CD4-positive, alpha-beta T cell (primary cell): ENCODE measurements at places on chromosomes 5 and 9. TPM values are rescaled to one million over a fixed set of nuclear protein-coding genes. Genes with fewer than 3 reads are reported as not detected.

The IFNK gene
- total RNA-seq = not detected

The TLX3 gene
- total RNA-seq = not detected

The BAAT gene
- total RNA-seq = not detected

The TRIM7 gene
- 3.4 TPM for total RNA-seq

The IFNA21 gene
- total RNA-seq = not detected

The PCDH12 gene
- total RNA-seq = not detected

The DIRAS2 gene
- total RNA-seq = not detected

The GPR150 gene
- 0.75 TPM for total RNA-seq

The SPATA9 gene
- not detected for total RNA-seq

The ADAMTSL1 gene
- not detected for total RNA-seq

The PRRX2 gene
- total RNA-seq = not detected

The PTGES gene
- total RNA-seq = 0.38 TPM

The PCDHB15 gene
- not detected for total RNA-seq

The GDF9 gene
- 1.6 TPM for total RNA-seq

The CD274 gene
- 6.3 TPM for total RNA-seq

The PCDH1 gene
- 0.17 TPM for total RNA-seq

The BRD3 gene
- total RNA-seq = 26.7 TPM

The ARPC5L gene
- 36.8 TPM for total RNA-seq

The ACOT12 gene
- 0.39 TPM for total RNA-seq

The SLC6A3 gene
- total RNA-seq = not detected

The GABRG2 gene
- total RNA-seq = not detected

The IL4 gene
- not detected for total RNA-seq

The FOXD4 gene
- 0.20 TPM for total RNA-seq

The PTCD2 gene
- 2.9 TPM for total RNA-seq
